Cardiac muscle cell (in vitro differentiated cells and primary cell): ENCODE measurements at places on chromosomes 11 and 22. TPM values are rescaled to one million over a fixed set of nuclear protein-coding genes. Genes with fewer than 3 reads are reported as not detected.
A peak's percentile ranks its signal among the peaks of the same experiment; 100 is the strongest.

DNA sequence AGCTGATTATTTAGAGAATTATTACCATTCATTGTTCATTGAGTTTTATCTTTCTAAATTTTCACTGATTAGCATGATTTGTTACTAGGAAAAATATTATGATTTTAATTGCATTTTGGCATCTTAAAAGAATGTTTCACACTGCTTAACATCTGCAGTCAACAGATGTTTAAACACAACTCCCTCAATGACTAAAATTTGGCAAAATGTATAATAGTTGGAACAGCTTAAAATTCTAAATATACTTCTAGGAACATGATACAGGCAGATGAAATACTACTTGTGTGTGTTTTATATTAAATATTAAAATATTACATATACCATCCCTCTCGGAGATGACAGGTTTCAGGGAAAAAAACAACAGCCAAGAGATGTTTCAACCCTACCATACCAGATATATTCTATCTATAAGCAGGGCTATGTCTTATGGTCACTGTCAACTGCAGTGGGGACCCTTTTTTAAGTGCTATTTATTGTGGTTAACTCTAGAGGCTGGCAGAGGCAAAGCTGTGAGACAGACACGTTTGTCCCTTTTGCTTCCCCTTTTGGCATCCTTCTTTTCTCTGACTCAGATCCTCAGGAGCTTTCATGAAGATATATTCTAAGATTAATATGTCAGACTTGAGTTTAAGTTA, 81.9 kb downstream of the BDNF start:
- DNase-seq = no peak
- no peak overlapping the region for H3K4me3 ChIP-seq
- no peaks in the 10 kb centered on the region for H3K36me3 ChIP-seq
- no peak overlapping the region for H3K27ac ChIP-seq
- peaks cover 12% of the 10 kb centered on the region for H3K4me1 ChIP-seq
- H3K27me3 ChIP-seq = peaks cover 11% of the 10 kb centered on the region

GRCh38 chr11:133163463-133164419, 368.6 kb downstream of the OPCML start:
- H3K36me3 ChIP-seq = no peaks in the 10 kb centered on the region
- H3K27me3 ChIP-seq = peaks cover 10% of the 10 kb centered on the region
- H3K4me1 ChIP-seq = no peaks in the 10 kb centered on the region
- no peak overlapping the region for H3K27ac ChIP-seq
- H3K4me3 ChIP-seq = no peak overlapping the region

- H3K4me3 ChIP-seq = no peak overlapping the region
- H3K36me3 ChIP-seq = peaks cover 8% of the 10 kb centered on the region
- no peak for DNase-seq
- H3K4me1 ChIP-seq = peaks cover 11% of the 10 kb centered on the region
Measured at GRCh38 chr11:117194267-117194666, 4.9 kb upstream of the TAGLN start.

CCDC86 gene
- total RNA-seq = 16.5 and 18.1 TPM in 2 replicates

- no peaks in the 10 kb centered on the region for H3K4me1 ChIP-seq
- no peak overlapping the region for H3K4me3 ChIP-seq
Measured at GRCh38 chr11:95715777-95716241, 73.8 kb downstream of the FAM76B start.

GRCh38 chr11:98090861-98091505, 929.8 kb upstream of the CNTN5 start:
- DNase-seq = peak; percentile 27
- H3K36me3 ChIP-seq = no peaks in the 10 kb centered on the region

GPHA2 gene
- not detected in 2 replicates for total RNA-seq

ART1 gene
- total RNA-seq = 0.30 and 0.60 TPM in 2 replicates

DNA sequence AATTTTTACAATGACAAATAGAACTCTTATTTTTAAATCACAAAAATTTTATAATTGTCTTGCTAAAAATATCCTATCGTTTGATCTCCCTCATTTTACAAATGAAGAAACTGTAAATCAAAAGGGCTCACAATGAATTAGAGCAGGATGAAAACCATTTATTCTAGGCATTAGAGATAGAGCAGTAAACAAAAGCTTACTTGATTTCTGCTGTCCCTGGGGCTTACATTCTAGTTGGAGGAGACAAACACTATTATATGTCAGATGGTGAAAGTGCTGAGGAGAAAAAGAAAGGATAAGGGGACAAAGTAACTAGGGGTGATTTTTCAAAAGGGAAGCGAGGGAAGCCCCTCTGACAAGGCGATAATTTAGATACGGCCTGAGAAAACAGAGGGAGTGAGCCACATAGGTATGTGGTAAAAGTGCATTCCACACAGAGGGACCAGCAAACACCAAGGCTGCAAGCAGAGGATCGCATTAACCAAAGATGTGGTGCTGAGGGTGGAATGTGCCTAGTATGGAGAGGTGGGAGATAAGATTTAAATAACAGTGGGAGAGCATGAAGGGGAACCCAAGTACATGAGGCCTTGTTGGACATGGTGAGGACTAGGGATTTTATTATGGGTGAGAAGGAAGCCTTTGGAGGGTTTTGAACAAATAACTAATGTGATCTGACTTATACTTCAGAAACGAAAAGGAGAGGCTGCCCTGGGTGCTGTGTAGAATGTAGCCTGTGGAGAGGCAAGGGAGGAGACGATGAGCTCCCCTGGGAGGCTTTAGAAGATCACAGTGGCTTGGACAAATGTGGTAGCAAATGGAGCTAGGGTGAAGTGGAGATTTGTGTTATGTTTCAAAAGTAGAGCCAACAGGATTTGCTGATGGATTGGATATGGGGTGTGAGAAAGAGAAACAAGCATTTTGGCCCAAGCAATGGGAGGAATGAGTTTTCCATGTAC, 62.1 kb downstream of the PDHX start:
- H3K4me3 ChIP-seq = no peak overlapping the region
- peak; percentile 6 for DNase-seq

DNA sequence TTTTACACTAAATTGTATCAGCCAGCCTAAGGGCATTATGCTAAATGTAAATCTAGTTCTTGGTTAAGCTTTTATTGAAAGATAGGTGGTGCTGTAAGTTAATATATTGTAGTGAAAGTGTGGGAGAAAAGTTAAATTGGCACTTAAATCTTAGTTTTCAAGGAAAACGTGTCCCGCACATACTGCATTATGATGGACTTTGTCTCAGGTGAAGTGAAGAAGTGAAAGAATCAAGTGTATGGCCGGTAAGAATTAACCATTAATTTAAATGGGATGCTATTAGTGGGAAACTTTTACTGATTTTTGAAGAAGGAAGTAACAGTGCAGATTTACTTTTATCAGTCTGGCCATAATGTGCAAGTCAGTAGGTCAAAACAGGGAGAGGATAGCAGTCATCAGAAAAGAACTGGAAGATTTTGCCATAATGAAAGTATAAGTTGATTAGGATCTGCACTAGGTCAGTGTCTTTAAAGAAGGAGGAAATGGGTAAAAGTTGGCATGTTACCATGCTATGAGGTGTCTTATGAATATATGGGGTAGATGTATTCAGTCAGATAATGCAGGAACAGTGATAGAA, 81.6 kb downstream of the PDHX start:
- no peak overlapping the region for H3K27ac ChIP-seq
- H3K36me3 ChIP-seq = peaks cover 6% of the 10 kb centered on the region
- peaks cover 6% of the 10 kb centered on the region for H3K4me1 ChIP-seq
- peak; percentile 58 for DNase-seq

DNA sequence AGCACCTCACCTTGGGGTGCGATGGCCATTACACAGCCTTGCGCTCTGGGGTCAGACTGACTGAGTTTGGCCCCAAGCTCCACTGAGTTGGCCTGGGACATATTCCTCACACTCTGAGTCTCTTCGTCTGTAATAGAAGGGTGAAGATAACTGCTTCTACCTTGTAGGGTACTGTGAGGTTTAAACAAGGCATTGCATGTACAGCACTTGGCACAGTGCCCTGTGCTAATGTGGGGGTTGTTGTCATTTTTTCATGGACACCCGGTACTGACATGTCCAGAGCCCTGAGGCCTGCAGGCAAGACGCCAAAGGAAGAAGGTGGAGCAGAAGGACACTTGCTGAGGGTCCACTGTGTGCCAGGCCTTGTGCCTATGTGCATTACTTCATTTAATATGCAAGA, 50.7 kb downstream of the OTOG start:
- H3K36me3 ChIP-seq = no peaks in the 10 kb centered on the region
- H3K27me3 ChIP-seq = peaks cover 12% of the 10 kb centered on the region
- no peaks in the 10 kb centered on the region for H3K4me1 ChIP-seq
- H3K27ac ChIP-seq = no peak overlapping the region
- no peak overlapping the region for H3K4me3 ChIP-seq

SLC43A1 gene
- 13.3 and 24.6 TPM in 2 replicates for total RNA-seq

- no peak overlapping the region for H3K27ac ChIP-seq
- no peaks in the 10 kb centered on the region for H3K36me3 ChIP-seq
- no peaks in the 10 kb centered on the region for H3K27me3 ChIP-seq
Measured at GRCh38 chr11:1936781-1937615, 10.1 kb upstream of the MRPL23 start.

GRCh38 chr11:13259374-13259773, 18.2 kb upstream of the BMAL1 start:
- no peaks in the 10 kb centered on the region for H3K27me3 ChIP-seq
- no peak for DNase-seq
- H3K4me3 ChIP-seq = no peak overlapping the region

KRTAP5-5 gene
- total RNA-seq = not detected in 2 replicates

DNA sequence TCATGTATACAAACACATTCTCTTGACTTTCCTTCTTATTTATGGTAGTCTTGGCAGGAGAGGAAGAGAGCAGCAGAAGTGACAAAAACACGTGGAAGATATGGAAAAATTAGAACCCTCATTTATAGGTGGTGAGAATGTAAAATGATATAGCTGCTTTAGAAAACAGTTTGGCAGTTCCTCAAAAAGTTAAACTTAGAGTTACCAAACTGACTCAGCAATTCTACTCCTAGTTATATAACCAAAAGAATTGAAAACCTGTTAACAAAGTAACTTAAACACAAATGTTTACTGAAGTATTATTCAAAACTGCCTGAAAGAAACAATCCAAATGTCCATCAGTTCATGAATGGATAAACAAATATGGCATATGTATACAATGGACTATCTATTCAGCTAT, 16.8 kb downstream of the NUCB2 start:
- no peaks in the 10 kb centered on the region for H3K4me1 ChIP-seq
- H3K4me3 ChIP-seq = no peak overlapping the region
- H3K36me3 ChIP-seq = peaks cover 5% of the 10 kb centered on the region
- H3K27ac ChIP-seq = no peak overlapping the region
- H3K27me3 ChIP-seq = no peaks in the 10 kb centered on the region

GRCh38 chr11:67486481-67487195, 3.8 kb downstream of the AIP start:
- H3K27me3 ChIP-seq = no peaks in the 10 kb centered on the region
- peaks cover 3% of the 10 kb centered on the region for H3K36me3 ChIP-seq
- DNase-seq = no peak
- no peak overlapping the region for H3K27ac ChIP-seq

DNA sequence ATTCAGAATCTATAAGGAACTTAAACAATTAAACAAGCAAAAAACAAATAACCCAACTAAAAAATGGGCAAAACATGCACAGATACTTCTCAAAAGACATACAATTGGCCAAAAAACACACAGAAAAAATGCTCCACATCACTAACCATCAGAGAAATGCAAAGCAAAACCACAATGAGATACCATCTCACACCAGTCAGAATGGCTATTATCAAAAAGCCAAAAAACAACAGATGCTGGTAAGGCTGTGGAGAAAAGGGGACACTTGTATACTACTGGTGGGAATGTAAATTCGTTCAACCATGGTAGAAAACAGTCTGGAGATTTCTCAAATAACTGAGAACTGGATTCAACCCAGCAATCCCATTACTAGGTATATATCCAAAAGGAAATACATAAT, 24.8 kb downstream of the ENTHD1 start:
- no peak for DNase-seq
- no peaks in the 10 kb centered on the region for H3K36me3 ChIP-seq
- no peak overlapping the region for H3K4me3 ChIP-seq

GRCh38 chr22:25735650-25736049, 6.3 kb upstream of the MYO18B start:
- no peak overlapping the region for H3K27ac ChIP-seq
- DNase-seq = no peak
- H3K36me3 ChIP-seq = no peaks in the 10 kb centered on the region
- no peak overlapping the region for H3K4me3 ChIP-seq
- peaks cover 13% of the 10 kb centered on the region for H3K4me1 ChIP-seq

CXCR5 gene
- not detected in 2 replicates for total RNA-seq

DNA sequence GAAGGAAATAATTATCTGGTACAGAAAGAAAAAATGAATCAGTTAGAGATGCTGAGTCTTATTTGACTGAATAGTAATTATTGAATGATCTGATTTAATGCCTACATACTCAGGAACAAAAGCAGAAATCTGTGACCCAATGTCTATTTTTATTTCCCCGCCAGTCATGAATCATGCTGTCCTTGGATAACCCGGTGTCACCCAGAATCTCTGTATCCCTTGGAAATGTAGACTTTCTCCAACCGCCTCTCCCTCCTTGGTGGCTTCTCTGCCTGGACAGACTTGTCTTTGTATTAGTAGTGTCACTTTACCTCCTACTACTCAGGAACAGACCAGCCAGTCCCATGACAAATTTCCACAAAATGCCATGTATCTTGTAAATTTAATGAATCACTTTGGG, 173.3 kb upstream of the PDGFD start:
- no peak overlapping the region for H3K27ac ChIP-seq
- no peaks in the 10 kb centered on the region for H3K27me3 ChIP-seq
- no peaks in the 10 kb centered on the region for H3K36me3 ChIP-seq
- DNase-seq = no peak
- H3K4me3 ChIP-seq = no peak overlapping the region
- no peaks in the 10 kb centered on the region for H3K4me1 ChIP-seq

APOBEC3F gene
- 11.8 and 12.9 TPM in 2 replicates for total RNA-seq

CATSPERZ gene
- not detected in 2 replicates for total RNA-seq

P4HA3 gene
- total RNA-seq = not detected in 2 replicates

GRCh38 chr11:62402226-62402959, 16.4 kb upstream of the SCGB1A1 start:
- H3K4me1 ChIP-seq = peaks cover 10% of the 10 kb centered on the region
- no peaks in the 10 kb centered on the region for H3K27me3 ChIP-seq
- no peak overlapping the region for H3K4me3 ChIP-seq
- H3K27ac ChIP-seq = no peak overlapping the region

GRCh38 chr22:42171946-42172719, 41.5 kb upstream of the CYP2D6 start:
- no peaks in the 10 kb centered on the region for H3K36me3 ChIP-seq
- no peak overlapping the region for H3K4me3 ChIP-seq
- H3K27me3 ChIP-seq = no peaks in the 10 kb centered on the region
- H3K27ac ChIP-seq = no peak overlapping the region

- peaks cover 3% of the 10 kb centered on the region for H3K36me3 ChIP-seq
- no peak overlapping the region for H3K27ac ChIP-seq
- no peak overlapping the region for H3K4me3 ChIP-seq
- DNase-seq = peak; percentile 61
Measured at GRCh38 chr22:29635734-29636357, 32.4 kb downstream of the NF2 start.

KCNQ1 gene
- total RNA-seq = 7.8 and 18.6 TPM in 2 replicates

- H3K27ac ChIP-seq = no peak overlapping the region
- H3K4me1 ChIP-seq = no peaks in the 10 kb centered on the region
- H3K27me3 ChIP-seq = no peaks in the 10 kb centered on the region
- no peaks in the 10 kb centered on the region for H3K36me3 ChIP-seq
- no peak overlapping the region for H3K4me3 ChIP-seq
- DNase-seq = no peak
Measured at GRCh38 chr11:120375076-120375475, 38.9 kb downstream of the ARHGEF12 start.

OR9G1 gene
- total RNA-seq = not detected in 2 replicates
